Activated T-cell treated with anti-CD3 and anti-CD28 coated beads, Interleukin-2, amount 50 U/mL, for 4 hours (primary cell): ENCODE measurements at places on chromosomes 3 and 15. TPM values are rescaled to one million over a fixed set of nuclear protein-coding genes. Genes with fewer than 3 reads are reported as not detected.

- no peak for DNase-seq
These were observed 160.0 kb downstream of the IL5RA start for GRCh38 chr3:2950159-2950558.

DNA sequence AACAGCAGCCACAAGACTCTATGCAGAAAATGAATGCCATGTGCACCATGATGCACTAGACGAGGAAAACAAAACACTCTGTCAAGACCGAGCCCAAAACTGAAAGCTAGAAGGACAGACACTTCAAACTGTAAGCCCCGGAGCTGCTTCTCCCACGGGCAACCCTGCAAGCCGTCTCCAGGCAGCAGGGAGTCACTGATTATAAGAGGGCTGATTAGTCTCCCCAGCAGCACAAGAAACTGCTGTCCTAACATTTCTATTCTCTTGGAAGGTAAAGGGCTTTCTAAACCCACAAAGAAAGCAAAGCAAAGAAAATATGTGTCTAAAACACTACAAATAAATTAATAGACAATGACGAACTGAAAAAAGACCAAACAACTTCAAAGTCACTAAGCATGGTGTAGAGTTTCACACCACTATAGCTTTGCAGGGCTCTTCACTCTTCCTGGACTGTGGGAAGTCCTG is 15.5 kb downstream of the TBC1D2B start:
- no peak for DNase-seq

DNA sequence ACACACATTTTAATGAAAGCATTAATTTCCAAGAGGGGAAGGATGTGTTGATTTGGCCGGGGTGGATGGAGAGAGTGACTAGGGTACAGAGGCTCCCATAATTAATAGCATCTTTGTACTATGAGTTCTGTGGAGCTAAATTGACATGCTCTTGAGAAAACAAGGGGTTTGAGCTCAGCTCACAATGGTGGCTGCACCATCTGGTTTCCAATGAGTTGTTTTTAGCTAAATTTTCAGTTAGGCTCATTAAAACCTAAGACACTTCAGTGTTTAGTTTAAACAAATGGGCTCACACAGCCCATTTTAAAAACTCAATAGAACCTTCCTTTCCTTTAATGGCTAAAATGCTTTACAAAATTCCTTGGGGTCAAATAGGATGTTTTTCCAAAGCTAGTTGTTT is 199.7 kb downstream of the TNIK start:
- DNase-seq, result no peak

- DNase-seq, result no peak
These were observed 22.2 kb upstream of the ZNF80 start for GRCh38 chr3:114259566-114259965.

DNA sequence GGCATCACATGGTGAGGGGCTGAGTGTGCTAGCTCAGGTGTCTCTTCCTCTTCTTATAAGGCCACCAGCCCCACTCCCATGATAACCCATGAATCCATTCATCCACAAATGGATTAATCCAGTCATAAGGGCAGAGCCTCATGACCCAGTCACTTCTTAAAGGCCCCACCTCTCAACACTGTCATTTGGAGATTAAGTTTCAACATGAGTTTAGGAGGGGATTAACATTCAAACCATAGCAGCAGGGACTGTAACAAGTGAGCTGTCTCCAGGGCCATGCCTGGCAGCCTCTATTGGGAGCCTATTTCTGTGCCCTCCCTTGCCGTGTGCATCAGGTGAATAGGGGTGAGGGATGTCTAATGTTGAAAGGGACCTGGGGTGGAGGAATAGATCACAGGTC is 77.5 kb downstream of the CHRD start:
- DNase-seq, result no peak

Gene IL17RE
- total RNA-seq, result 0.47 TPM

Gene ARHGAP31
- total RNA-seq, result 16.0 TPM
